Fibroblast of mammary gland (primary cell): ENCODE measurements at places on chromosomes 4 and X.

DNA sequence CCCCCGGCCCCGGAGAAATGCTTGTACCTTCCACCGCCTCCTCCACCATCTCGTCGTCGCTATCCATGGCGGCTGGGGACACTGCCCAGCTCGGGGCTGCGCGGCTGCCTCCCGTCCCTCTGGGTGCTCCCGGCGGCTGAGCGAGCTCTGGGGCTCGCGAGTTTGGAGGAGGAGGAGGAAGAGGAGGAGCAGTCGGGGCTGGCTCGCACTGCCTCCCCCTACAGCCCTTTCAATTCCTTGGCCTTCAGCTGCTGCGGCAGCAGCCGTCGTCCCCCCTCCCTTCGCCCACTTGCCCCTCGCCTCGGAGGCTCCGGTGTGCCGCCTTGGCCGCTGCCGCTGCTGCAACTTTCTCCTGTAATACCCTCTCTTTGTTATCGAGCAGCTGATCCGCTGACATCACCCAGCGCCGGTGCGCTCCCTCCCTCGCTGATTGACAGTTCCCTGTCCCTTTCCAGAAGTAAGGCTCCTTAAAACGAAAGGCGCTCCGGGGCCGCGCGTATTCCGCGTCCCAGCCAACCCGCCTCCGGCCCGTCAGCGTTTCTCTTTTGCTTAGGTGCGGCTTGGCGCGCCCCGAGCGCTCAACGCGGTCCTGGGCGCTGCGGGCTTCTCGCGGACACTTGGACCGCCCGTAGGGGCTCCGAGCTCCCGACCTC lies at the start of gene SETD7:
Gene SETD7 (minus strand): TSS at position 149 of the 653 bp plus-strand sequence. CDS start 82 bp downstream, at position 67.
- DNase-seq: peak; percentile 71

- no peak for DNase-seq
Measured at GRCh38 chr4:7187168-7187535, 5.2 kb upstream of the SORCS2 start.

DNA sequence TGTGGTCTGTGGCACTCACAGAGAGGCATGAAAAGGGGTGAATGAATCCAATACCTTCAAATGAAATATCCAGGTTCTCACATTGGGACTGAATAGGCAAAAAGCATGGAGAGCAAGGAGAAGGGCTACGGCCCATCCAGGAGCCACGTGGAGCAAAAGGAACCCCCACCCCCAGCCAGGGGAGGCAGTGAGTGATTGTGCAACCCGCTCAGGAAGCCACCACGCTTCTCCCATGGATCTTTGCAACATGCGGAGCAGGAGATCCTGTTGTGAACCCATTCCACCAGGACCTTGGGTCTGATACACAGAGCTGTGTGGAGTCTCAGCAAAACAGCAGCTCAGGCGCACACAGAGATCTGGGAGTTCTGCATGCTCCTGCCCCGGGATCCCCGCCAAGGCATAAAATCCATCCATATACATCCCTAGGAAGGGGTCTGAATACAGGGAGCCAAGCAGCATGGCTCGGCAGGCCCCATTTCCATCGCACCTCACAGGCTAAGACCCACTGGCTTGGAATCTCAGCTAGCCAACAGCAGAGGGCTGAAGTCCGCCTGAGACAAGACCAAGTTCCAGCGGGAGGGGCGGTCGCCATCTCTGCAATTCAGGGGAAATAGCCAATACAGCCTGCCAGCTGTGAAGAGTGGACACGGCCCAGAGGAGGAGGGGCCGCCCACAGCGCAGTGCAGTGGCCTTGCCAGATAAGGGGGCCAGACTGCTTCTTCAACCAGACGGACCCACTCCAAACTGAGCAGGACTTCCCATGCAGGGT lies 80.2 kb downstream of the FGF16 start:
- DNase-seq: peak; percentile 7

DNA sequence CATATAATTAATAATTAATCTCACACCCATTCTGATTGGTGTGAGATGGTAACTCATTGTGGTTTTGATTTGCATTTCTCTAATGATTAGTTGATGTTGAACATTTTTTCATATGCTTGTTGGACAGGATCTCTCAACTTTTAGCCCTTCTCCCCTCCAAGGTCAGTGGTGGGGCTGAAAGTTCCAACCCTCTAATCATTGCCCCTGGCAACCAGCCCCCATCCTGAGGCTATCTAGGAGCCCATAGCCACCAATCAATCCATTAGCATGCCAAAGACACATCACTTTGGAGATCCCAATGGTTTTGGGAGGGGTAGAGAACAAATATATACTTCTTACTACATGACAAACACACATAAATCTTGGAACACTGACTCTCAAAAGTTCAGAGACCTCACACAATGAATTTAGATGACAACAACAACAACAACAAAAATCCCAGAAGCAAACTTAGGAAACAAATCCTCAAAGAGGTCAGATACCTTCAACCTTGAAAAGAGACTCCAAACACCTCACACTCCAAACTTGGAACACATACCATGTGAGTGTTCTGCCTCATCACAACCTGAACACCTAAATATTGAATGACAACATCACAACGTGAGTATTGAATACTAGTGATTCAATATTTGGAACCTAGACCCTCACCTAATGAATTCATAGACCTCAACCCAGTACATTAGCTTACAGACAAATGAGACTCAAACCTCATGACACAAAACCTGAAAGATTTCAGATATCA lies 19.0 kb upstream of the PAGE4 start:
- DNase-seq: no peak

GRCh38 chr4:145496292-145496691 lies 14.6 kb downstream of the SMAD1 start:
- DNase-seq: peak; percentile 48

- no peak for DNase-seq
Measured at GRCh38 chrX:45110494-45110893, 90.2 kb downstream of the DIPK2B start.

DNA sequence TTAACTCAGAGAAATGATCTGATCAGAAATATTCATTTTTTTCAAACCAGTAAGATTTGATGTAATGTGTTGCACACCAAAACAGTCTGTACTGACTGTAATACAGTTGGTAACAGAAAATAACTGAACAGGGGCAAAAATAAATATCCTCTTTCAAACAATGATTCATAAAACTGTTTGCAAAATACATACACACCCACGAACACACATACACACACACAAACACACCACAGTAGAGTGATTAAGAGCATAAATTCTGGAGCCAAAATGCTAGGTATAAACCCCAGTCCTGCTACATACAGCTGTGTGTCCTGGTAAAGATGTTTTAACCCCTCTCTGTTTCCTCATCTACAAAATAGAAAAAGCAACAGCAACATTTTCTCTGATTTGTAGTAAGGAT lies 376.6 kb downstream of the PDGFC start:
- peak; percentile 35 for DNase-seq

DNA sequence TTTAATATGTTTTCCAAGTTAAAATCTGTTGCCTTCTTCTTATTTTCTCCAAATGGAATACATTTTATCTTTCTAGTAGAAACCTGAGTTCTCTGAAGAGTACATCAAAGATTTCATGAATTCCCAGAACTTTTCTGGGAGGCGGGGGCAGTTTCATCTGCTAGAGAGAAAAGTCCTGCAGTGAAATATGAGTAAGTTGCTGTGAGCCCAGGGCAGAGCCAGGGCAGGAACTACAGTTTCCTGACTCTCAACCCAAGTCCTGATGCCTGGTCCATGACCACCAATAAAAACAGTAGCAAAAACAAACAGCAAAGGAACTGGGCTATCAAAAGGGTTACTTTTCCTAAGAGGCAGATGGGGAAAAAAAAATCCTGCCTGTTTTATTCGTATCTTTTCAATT lies 239.4 kb upstream of the CTSO start:
- no peak for DNase-seq

DNA sequence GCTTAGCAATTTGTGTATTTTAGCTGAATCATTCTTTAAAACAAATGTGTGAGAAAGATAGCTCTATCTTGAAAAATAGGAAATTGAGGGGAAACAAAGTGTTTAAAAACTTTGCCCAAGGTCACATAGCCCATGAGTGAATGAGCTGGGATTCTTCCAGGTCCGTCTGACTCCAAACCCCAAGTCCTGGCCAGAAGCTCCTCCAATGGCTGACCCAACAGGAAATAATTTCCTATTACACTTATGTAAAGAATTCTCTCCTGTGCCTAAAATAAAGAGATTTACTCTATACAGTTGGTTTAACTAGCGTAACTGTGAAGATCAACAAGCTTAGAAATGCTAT lies 287.6 kb downstream of the ARHGAP24 start:
- DNase-seq: peak; percentile 93

GRCh38 chrX:18441780-18442367 lies 16.5 kb downstream of the CDKL5 start:
- DNase-seq: no peak

DNA sequence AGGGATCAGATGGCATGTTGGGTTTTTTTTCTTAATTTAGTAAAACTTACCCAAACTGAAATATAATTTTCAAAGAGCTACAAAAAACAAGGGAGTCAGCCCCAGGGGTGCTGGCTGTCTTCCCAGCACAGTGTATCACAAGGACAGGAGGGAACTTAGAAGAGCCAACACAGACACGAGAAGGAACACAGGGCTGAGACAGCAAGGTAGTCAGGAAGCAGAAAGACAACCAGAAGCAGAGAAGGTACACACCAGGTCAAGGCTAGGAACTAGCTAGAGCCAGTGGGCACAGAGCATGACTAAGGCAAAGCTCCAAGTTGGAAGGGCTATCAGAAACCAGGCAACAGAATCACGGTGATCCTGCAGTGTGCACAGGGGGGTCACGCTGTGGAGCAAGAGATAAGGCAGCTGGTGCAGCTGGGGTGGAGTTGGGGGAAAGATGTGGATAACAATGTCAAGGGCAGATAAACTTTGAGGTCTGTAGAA lies 168.7 kb downstream of the NR3C2 start:
- no peak for DNase-seq

DNA sequence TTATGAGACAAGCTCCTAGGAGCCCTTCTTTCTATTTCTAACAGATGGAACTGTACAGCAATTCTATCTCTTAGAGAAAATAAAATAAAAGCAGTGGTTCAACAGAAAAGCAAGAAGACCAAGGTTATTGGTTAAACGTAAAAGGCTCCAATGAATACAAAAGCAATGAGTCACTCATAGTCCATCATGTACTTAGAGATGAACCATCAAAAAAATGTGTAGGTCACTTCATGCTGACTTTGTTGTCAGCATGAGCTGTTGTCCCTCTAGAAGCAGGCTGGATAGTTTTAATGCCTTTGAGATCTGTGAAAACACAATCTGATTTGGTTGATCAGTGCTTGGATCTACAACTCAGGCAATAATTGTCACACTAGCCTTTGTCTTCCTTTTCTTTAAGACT lies 378.6 kb upstream of the ANXA10 start:
- DNase-seq: no peak

- DNase-seq: no peak
Measured at GRCh38 chr4:7138223-7139166, 53.8 kb upstream of the SORCS2 start.

GRCh38 chr4:20645236-20645635 lies 55.0 kb upstream of the PACRGL start:
- no peak for DNase-seq

- peak; percentile 68 for DNase-seq
Measured at GRCh38 chrX:108165383-108166111, 74.0 kb downstream of the ATG4A start.

GRCh38 chr4:149534779-149535178 lies 280.9 kb downstream of the IQCM start:
- DNase-seq: peak; percentile 12

GRCh38 chrX:124223524-124223923 lies 108.9 kb upstream of the TEX13D start:
- DNase-seq: no peak

DNA sequence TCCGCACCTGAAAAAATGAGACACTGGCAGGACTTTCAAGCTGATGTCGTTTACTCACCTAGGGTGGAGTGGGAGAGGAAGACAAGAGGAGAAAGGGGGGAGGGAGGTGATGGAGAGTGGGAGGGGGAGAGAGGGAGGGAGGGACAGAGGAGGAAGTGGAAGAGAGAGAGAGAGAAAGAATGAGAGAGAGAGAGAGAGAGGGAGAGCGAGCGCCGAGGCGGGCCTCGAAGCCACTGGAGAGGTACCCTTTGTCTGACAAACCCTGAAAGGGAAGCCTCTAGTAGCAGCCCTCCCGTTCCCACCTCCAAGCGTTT lies 296 bp upstream of the ADGRL3 start:
- no peak for DNase-seq

DNA sequence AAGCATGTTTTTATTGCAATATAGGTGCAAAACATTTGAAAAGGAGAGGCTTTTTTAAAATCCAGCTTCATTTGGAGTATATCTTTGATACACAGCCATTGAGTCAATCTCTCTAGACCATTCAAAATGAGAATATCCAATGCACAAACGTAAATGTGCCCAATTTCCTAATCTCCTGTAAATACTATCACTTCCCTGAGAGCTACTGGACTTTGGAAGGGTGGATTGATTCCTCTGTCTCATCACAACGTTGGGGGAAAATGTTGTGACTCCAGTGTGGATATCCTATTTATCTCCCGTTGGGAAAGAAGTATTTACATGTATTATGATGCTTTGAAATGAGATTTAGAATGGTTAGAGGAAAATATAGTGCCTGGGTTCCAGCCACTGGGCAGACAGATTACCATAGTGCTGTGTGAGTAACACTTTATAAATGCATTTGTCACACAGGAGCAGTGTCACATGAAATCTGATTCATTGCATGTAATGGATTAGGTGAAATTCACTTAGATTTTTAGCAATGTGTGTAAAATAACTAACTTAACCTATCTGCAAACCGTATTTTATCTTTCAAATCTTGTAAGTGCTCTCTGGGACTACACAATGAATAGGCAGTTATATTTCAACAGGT lies 64.4 kb upstream of the VCX3A start:
- no peak for DNase-seq

DNA sequence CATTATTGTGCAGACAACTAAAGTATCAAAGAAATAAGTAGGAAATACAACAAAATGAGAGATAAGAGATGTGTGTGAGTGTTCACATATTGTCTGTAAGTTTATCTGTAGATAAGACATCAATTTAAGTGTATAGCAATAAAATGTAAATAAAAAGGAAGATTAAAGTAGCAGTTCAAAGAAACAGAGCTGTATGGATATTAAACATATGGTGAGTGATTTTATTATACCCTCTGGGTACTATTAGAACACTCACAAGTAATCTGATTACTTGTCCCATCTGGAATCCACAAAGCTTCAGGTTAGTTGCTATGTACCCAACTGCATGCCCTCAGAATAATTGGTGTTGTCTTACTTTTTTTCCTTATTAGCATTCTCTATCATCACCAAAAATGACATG lies 747.9 kb upstream of the ADGRL3 start:
- no peak for DNase-seq

DNA sequence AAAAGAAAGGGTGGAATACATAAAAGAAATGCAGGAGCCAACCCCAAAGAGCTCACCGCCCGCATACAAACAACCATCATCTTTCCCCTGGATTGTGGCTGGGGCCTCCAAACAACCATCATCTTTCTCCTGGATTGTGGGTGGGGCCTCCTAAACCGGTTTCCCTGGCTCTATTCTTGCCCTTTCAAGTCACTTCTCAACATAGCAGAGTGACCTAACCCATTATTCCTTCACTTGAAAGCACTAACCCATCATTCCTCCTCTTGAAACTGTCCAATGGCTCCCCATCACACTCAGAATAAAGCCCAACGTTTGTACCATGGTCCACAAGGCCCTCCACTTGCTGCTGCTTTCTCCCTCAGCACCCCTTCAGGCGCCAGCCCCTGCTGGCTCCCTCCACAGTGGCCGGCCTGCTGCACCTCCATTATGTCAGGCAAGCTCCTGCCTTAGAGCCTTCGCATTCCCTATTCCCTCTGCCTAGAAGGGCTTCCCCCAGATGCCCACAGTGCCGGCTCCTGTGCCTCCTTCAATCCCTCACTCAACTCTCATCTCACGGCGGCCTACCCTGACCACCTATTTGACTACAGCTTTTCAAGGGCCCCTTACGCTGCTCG lies 24.1 kb downstream of the SMIM43 start:
- DNase-seq: no peak
